ENCODE measurements at places on chromosomes 11 and 22.
A peak's percentile ranks its signal among the peaks of the same experiment; 100 is the strongest.

GRCh38 chr11:122234257-122234656 lies 118.2 kb upstream of the BLID start:
- DNase-seq = peak; percentile 8

- DNase-seq = no peak
These were observed 1.5 kb downstream of the RANGAP1 start for GRCh38 chr22:41284465-41284864.

DNA sequence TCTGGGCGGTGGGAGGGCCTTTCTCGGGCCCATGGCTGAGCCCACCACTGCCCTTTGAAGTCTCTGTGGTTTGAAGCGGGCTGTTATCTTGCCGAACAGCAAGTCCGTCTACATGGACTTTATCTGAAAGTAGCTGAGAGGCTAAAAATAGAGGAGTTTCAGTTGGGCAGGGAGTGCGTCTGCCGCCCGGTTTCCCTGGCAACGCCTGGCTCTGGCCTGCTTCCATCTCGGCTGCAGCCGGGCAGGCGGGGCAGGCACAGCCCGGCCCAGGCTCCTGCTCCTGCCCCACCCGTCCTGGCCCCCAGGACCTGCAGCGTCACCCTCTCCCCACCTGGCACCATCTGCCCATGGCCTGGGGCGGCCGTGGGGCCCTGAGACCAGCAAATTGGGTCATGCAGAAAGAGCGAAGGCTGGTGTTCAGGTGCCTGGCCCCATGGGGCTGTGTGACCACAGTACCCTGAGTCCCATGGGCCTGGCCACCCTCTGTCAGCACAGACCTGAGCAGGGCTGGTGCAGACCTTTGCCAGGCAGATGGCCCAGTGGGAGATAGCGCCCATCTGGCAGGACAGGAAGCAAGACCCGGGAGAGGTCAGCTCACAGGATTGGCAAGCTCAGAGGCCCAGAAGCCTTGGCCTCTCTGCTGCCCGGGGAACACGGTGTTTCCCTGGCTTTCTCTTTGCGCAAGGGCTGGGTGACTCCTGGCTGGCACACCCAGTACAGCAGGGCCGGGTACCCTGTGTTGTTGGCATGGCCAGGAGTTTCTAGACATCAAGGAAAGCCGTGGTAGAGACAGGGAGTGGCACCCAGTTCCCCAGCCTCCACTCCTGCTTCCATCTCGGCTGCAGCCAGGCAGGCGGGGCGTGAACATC lies 79.1 kb upstream of the KCNQ1OT1 start:
- DNase-seq = peak; percentile 8

DNA sequence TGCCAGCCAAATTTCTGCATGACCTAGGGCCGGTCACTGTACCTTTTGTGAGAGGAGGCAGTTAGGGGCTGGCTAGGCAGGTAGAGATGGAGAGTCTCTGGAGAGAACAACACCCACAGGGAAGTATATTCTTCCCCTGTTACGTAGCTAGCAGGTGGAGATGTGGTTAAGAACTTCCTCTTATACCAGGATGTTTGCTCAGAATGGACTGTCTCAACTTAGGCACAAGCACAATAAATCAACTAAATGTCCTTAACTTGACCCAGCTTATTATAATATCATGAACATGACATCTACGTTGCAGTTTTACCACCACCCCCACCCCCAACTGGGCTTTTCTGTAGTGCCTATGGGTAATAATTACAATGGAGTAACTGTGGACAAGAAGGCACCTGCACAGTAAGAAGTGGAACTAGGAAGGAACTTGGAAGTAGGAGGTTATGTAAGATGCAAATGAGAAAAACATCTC lies 60.7 kb upstream of the MPEG1 start:
- DNase-seq = peak; percentile 78

GRCh38 chr22:41526226-41526829 lies 17.9 kb downstream of the POLR3H start:
- DNase-seq = no peak

DNA sequence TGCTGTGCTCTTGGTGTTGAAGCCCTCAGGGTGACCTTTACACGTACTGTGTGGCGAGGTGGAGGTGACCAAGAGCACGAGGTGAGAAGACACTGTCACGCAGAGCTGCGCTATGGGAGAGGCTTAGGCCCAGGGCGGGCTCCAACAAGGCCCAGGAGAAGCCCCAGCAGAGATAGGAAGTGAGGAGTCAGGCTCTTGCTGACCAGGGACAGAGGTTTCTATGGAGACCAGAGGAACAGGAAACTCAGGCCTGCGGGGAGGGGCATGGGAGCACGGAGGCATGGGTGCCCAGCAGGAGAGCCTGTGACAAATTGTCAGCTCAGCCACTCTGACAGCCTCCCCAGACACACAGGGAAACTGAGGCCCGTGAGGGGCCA lies 15.8 kb downstream of the DGKZ start:
- peak; percentile 92 for DNase-seq
